ENCODE measurements at places on chromosomes 6 and 20.

DNA sequence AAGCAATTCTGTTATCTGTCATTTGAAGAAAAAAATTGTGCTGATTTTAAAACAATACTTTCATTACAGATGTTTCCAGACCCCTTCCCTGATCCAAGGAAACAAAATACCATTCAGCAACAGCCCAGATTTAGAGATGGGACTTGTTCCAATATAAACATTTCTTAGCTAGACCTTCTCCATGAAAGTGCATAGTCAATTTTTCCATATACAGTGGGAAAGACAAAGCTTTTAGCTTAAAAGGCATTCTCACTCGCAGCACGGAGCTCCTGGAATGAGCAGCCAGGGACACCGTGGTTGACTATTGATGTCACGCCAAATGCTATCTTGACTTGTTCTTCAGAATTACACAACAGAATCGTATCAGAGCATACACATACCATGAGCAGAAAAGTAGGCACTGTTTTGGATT lies 21.5 kb downstream of the LAMA4 start:
- no peak for DNase-seq

DNA sequence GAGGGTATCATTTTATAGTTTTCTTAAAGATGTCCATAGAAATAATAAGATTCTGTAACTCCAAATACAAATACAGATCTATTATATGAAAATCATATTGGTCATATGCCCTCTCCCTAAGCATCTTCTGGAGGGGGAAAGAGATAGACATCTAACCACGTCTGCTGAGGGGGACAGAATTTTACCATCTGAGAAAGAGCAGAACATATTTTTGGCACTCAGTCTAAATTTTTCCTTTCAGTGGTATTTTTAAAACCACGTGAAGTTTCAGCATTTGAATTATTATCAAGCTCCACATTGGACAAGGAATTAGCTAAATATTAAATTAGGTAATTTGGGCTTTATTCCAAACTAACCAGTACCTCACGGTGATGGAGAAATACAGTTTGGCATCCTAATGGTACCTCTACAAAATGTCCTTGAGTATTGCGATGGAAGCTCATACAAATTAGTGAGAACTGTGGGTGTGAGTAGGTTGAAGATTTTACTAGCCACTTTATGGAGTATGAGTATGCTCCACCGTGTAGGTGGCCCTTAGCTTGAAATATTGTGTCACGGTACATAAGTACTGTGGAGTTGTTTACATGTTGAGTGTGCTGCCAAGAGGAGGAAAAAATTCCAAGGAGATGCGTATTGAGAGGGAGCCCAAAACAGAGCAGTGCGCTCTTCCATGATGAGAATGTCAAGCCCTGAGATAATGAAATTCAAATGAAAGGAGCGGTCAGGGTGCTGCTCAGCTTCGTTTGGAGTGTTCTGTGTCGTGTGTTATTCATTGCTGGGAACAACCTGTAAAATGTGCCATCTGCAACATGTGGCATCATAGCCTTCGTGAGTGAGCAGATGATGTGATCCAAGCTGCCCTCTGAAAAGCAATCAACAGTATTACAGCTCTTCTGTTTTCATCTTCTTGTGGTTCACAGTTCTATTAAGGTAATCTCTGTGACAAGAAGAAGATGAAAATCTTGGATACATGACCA lies 48.4 kb upstream of the PHACTR2 start:
- no peak for DNase-seq

DNA sequence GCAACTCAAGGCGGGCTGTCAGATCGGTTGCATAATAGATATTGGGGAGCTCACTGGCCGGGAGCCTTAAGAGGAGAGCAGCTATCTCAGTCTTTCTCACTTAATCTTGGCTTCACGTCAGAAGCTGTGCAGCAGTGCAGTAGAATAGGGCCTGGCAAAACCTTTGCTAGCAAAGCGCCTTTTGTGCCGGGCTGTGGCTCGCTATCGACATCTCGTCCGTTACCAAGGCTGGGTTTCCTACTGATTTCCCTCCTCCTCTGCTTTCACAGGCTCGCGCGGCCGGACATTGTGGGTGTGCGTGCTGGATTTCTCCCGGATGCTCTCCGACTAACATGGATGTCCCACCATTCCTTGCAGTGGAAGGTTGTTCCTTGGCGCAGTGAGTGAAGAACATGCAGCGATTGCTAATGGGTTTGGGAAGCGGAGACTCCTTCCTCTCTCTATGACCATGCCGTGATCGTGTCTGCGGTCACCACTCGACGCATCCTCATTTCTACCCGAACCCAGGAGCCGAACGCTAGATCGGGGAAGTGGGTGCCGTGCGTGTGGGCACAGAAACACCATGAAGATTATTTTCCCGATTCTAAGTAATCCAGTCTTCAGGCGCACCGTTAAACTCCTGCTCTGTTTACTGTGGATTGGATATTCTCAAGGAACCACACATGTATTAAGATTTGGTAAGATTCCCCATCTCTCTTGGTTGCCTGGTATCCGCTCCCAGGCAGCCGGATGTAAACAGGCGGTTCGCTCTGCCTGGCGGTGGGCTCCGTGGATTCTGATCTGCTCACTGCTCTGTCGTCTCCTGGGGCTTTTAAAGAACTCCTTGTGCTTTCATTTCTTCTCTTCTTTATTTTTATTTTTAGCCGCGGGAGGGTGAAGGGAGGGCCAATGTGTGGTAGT lies 5.5 kb downstream of the GRIK2 start:
- DNase-seq: no peak

DNA sequence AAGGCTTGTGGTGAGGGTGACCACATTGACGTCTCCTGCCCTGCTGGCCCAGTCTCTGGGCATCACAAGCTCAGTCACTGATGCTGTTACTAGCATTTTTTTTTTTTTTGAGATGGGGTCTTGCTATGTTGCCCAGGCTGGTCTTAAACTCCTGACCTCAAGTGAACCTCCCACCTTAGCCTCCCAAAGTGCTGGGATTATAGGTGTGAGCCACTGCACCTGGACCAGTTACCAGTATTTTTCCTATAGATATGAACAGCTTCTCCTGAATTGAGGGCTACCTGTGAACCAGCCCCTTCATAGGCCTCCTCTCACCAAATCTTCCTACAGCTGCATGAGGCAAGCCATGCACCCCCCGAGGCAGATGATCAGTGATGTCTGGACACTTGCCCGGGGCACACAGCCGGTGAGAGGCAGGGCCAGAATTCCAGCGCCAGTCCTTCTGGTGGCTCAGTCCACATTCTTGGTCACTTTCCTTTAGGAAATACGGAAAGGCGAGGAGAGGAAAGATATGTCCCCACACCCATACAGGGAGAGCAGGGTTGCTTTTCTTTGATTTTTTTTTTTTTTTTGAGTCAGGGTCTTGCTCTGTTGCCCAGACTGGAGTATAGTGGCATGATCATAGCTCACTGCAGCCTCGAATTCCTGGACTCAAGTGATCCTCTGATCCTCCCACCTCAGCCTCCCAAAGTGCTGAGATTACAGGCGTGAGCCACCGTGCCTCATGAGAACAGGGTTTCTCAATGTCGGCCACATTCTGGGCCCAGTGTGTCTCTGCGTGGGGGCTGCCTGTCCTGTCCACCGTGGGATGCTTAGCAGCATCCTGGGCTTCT lies 50.7 kb downstream of the UBE2V1 start:
- no peak for DNase-seq

DNA sequence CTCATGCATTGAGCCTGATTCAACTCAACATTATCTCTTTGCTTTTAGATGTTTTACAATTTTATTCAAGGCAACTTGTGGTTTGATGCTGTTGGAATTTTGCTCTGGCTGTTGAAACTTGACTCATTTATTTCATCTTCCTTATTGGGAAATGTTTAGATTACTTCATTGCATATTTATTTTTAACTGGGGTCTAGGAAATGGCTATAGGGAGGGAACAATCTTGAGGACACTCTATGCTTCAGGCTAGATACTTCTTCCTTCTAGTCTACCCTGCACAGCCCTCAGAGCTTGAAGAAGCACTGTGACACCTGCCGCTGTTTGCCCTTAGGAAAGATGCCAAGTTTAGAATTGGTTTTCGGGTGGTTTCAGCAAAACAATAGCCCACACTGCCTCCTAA lies 183.4 kb downstream of the ADGRG6 start:
- no peak for DNase-seq

- no peak for DNase-seq
These were observed 11.2 kb upstream of the SERPINB9 start for GRCh38 chr6:2914318-2914660.

GRCh38 chr6:155001482-155001881 lies 6.4 kb downstream of the TIAM2 start:
- no peak for DNase-seq

DNA sequence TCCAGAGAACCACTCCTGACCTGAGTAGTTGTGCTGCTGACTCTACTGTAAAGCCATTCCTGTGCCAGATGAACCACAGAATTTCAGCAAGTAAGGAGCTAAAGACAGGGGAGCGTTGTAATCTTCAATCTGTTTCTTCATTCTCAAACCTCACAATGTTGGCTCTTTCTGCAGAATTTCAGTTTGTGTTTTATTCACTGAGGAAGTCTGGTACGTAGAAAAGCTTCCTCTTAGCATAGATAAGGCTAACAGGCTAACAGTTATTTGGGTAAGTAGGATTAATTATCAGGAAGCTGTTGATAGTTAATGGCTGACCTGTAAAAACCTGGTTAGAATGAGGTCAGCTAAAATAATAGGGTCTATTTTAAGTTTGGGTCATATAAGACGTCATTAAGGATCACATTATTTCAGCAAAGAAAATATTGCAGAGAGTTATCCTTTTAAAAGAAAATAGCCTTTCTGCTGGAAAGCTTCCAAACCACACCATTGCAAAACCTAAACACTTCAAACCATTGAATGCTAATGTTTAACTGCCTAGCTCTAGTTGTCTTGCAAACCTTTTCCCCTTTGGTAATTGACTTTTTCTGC lies 14.1 kb upstream of the TENT5A start:
- no peak for DNase-seq

DNA sequence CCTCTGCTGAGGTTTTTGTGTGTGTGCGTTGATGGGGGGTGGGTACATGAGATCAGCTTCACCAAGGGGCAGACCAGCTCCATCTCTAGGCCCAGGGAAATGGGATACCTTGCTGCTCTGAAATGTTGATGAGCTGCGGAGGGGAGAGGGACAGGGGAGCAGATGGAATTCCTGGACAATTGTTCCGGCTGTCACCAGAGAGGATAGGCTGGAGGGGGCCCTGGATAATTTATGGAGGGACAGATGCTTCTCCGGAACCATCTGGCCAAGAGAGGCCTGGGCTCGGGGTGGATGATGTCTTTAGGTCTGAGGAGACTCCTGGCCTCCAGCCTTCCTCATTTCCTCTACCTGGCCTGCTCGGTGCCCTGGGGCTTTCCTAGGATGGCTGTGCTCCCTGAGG lies 1.9 kb upstream of the TJAP1 start:
- DNase-seq: no peak

DNA sequence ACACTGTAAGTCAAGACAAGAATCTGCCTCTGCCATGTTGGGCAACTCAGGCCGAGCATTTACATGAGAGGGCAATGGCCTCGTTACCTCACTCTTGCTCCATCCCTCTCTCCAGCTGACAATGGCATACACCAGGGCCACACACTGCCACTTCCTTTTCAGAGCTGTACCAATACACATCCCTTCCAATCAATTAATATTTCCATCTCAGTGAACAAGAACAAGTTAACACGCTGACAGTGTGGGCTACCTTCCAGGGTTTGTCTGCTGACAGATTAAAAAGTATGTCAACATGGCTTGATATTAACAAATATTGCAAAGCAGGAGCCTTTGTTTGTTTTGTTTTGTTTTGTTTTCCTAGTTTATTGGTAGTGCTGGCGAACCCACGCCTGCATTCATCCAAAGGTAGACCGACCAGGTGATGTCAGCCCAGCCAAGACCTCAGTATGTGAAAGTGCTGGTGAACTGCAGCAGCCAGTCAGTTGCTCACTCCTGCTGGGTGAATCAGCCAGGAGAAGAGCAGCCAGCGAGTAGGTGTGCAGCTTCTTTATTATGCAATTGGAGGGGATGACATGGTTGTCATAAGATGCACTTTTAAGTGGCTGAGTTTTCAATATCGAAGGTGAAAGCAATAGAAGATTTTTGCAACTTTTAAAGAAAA lies 487.3 kb upstream of the JARID2 start:
- DNase-seq: no peak

DNA sequence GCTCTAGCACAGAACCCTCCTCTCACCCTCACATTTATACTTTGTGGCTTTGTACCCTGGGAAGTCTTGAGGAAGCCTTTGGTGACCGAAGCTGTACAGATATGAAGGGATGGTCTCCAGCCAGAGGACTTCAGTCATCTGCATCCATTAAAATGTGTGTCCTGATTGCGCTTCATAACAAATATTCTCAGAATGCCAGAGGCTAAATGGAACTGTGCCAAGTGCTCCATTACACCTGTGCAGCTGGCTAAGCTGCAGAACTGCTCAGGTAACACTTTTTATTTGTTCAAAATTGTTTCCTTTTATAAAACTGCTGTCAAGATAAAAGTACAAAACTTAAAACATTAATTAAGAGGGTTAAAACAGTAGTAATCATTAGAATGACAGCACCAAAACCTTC lies 22.3 kb downstream of the TPBG start:
- no peak for DNase-seq

DNA sequence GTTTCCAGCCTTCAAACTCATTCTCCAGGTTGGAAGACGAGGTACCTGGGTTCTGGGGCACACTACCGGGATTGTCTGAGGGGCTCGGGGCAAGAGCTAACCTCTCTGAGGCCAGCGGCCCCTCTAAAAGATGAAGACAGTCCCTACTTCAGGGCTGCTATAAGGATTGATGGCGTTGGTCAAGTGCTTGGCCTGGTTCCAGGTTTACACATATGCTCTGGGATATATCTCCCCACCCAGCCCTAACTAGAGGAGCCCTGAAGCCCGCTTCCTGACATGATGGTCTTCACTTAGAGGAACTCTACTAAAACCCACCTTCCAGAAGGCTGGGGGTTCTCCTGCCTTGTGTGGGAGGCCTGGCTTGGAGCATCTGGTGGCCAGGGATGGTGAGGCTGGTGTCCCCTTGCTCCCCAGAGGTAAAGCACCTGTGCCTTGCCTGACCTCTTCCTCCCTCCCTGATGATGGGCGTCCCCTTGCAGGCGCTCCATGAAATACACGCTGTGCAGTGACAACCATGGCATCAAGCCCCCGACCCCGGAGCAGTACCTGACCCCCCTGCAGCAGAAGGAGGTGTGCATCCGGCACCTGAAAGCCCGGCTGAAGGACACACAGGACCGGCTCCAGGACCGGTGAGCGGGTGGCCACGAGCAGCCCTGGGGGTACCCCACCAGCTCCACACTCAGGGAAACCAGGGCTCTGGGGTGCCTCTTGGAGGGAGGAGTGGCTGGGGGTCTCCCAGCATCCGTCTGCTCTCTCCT lies 28.7 kb downstream of the SDCBP2 start:
- DNase-seq: no peak

- peak; percentile 6 for DNase-seq
These were observed 52.7 kb downstream of the CDH22 start for GRCh38 chr20:46255440-46256104.

GRCh38 chr20:50921803-50922501 lies 9.3 kb downstream of the ADNP start:
- no peak for DNase-seq

- DNase-seq: no peak
These were observed 11.3 kb downstream of the DIDO1 start for GRCh38 chr20:62914970-62915457.

GRCh38 chr6:139778106-139778505 lies 403.7 kb upstream of the CITED2 start:
- DNase-seq: no peak

Measured in activated CD4-positive, alpha-beta T cell treated with anti-CD3 and anti-CD28 coated beads, Interleukin-2, amount 50 U/mL, for 1 hour (primary cell).